ENCODE measurements at places on chromosomes 3 and 15.
A peak's percentile ranks its signal among the peaks of the same experiment; 100 is the strongest.

GRCh38 chr3:64595253-64595694 lies 92.5 kb downstream of the ADAMTS9 start:
- DNase-seq: no peak

GRCh38 chr15:44593042-44593736 lies 56.2 kb downstream of the EIF3J start:
- DNase-seq: peak; percentile 31

DNA sequence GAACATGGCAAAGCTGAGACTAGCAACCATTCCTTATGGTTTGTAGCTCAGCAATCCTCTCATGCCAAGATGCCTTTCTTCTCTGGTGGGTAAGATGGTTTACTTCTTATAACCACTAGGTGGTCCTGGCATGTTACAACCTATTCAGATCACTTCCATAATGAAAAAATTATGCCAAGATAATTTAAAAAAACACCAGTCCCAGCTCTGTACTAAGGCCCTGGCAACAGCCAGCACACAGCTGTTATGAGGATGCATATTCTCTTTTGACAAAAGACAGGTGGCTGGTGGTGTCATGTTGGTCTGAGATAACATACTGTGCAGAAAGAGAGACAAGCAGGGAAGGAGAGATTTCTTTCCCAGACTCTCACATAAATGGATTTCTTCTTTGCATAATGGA lies 65.7 kb upstream of the FRMD4B start:
- DNase-seq: no peak

- no peak for DNase-seq
These were observed 2.8 kb downstream of the APOD start for GRCh38 chr3:195580744-195581443.

- no peak for DNase-seq
These were observed 7.3 kb downstream of the CCDC71 start for GRCh38 chr3:49158792-49159191.

DNA sequence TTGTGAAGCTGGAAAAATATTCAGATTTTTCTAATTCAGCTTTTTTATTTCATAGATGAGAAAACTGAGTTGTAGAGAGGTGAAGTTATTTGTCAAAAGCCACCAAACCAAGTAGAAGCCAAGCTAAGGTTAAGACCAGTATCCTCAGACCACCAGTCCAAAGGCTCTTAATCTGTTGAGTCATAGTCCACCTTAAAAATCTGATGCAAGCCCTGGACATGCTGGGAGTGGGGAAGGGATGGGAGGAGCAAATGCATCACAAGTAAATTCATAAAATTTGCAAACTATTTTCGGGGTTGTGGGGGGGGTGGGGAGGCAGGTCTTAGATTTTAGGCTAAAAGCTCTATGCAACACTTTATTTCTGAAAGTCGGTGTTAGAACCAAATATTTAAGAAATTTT lies 307.7 kb upstream of the SEMA6D start:
- no peak for DNase-seq

GRCh38 chr3:193836918-193837317 lies 243.9 kb downstream of the OPA1 start:
- no peak for DNase-seq

- DNase-seq: no peak
These were observed 142.7 kb downstream of the NSMCE3 start for GRCh38 chr15:29126821-29127461.

DNA sequence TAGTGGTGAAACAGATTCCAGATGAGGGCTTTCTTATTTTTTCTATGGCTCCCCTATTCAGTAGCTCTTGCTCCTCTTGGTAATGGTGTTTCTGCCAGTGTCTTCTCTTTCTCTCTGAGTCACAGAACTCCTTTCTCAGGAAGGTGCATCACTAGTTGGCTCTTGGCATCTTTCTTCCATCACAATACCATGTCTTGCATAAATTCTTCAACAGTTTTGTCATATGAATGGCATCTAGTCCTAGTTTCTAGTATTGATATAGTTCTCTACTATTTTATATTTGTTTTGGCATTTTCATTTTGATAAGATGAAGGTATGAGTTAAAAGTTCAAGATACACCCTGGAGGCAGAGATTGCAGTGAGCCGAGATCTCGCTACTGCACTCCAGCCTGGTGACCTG lies 51.0 kb downstream of the REC114 start:
- DNase-seq: no peak

- DNase-seq: no peak
These were observed 29.2 kb upstream of the CYP11A1 start for GRCh38 chr15:74396445-74397238.

- no peak for DNase-seq
These were observed 321.9 kb downstream of the ZPLD1 start for GRCh38 chr3:102756706-102757105.

DNA sequence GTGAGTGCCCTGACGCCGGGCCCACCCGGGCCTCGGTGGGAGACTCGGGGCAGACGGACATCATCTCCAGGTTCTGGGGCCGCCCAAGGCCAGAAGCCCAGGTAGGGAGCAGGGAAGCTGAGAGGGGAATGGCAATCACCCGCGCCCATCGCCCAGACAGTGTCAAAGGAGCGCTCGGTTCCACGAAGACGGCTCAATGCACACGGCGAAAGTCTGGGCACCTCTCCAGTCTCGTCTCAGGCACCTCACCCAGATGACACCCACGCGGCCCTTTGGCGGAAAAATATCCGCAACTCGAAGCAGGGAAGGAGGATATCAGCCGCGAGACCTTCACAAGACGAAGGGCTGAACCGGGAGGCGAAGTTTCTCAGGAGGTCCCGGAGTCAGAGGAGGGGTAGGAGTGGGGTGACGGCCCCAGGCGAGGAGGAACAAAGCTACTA lies 916 bp downstream of the IL17RD start:
- DNase-seq: no peak

- DNase-seq: peak; percentile 39
These were observed 858.3 kb downstream of the TUSC7 start for GRCh38 chr3:117567906-117568305.

- no peak for DNase-seq
These were observed 11.4 kb downstream of the MSL2 start for GRCh38 chr3:136184703-136185102.

DNA sequence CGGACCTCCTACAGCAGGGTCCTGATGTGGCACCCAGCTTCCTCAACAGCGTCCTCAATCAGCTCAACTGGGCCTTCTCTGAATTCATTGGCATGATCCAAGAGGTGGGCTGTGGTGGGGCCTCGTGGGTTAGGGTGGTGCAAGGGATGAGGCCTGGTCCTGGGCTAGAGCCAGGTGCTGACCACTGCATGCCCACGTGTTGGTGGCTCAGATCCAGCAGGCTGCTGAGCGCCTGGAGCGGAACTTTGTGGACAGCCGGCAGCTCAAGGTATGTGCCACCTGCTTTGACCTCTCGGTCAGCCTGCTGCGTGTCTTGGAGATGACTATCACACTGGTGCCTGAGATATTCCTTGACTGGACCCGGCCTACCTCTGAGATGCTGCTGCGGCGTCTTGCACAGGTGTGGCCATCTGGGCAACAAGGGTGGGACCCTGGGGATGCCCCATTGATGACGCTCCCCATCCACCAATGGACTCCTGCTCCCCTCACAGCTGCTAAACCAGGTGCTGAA lies 3.8 kb downstream of the AMIGO3 start:
- DNase-seq: no peak

GRCh38 chr15:31292391-31293015 lies 34.1 kb upstream of the KLF13 start:
- DNase-seq: no peak

DNA sequence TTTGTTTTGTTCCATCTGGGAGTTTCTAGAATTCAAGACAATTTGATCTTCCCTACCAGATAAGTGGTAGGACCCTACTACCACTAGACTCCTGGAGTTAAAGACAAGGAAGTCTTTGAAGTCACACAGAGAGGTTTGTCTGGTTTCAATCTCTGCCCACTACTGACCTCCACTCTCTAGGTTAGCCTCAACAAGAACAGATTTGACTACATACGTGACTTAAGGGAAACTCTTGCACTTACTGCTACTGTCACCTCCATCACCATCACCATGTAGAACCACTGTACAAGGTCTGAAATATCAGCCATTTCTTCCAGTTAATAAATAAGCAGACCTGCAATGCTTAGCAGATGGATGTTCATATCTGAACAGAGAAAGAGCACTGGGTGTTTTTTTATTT lies 148.3 kb upstream of the ARHGEF26 start:
- DNase-seq: no peak

GRCh38 chr3:117692416-117692995 lies 982.9 kb downstream of the TUSC7 start:
- no peak for DNase-seq

DNA sequence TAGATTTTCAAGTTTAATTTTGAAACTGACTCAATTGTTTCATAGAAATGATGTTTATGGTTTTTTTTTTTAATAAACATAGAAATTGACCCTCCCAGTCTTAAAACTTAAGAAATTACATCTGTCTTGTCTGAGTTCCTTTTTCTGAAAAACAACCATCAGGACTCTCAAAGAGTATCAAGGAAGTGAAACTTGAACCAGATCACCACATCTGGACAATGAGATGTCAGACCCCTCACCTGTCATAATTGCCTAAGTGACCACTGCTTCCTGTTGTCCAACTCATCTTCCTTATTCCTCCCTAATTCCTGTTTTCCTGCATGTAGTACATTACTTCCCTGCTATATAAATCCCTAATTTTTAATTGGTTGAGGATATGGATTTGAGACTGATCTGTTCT lies 441.5 kb upstream of the ARHGEF26 start:
- no peak for DNase-seq

DNA sequence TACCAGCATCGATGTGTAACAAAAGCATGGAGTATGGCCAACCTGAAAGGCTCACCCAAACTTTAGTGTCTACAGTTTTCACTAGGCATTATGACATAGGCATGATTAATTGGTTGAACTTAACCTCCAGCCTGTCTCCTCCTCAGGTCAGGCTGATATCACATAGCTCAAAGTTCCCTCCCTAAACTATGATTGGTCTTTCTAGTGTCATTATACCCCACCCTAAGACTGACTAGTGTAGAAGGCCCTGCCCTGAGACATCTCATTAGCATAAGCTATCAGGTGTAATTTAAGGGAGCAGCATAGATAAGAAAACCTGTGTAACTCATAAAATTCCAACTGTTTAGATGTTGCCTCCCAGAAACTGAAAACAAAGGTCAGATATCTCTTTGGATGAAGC lies 195.2 kb downstream of the ALCAM start:
- DNase-seq: no peak

DNA sequence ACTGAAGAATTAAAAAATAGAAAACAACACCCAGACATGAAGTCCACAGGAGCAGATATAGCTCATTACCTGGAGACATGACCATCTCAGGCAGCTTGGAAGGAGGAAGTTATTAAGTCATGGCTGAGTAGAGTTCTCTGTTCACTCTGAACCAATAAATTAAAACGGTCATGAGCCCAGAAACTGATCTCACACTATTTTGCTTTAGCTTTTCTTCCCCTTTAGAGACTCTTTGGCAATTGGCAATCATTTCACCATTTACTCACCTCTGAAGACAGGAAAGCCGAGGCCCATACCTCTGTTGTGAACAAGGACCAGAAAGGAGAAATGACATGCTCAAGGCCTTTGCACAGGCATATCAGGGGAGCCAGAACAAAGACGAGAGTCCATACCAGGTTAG lies 26.6 kb downstream of the CLDN18 start:
- DNase-seq: no peak

GRCh38 chr3:197878427-197878826 lies 71.6 kb upstream of the RPL35A start:
- DNase-seq: peak; percentile 38

GRCh38 chr15:68681836-68682235 lies 103.0 kb downstream of the CORO2B start:
- DNase-seq: no peak

GRCh38 chr3:188232656-188233055 lies 78.7 kb downstream of the LPP start:
- no peak for DNase-seq

DNA sequence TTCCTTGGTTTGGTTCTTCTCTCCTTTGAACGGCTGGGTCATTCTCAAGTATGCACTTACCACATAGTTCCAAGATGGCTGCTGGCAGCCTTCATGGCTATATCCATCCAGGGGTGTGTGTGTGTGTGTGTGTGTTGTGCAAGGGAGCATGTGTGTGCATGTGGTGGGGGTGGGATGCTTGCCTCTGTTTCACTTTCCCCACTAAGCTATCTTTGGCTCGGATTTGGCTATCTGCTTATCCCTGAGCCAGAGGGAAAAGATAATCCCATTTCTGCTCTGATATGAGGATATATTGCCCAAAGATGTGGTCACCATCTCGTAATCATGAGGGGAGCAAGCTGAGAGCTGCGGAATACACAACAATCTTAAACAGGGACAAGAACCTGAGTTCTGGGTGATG lies 26.2 kb downstream of the ANAPC13 start:
- DNase-seq: no peak
